ENCODE measurements at places on chromosomes 11 and 22.

GRCh38 chr22:38077096-38077495 lies 6.9 kb downstream of the SLC16A8 start:
- DNase-seq: no peak

GRCh38 chr11:24064309-24064903 lies 432.4 kb upstream of the LUZP2 start:
- DNase-seq: no peak

DNA sequence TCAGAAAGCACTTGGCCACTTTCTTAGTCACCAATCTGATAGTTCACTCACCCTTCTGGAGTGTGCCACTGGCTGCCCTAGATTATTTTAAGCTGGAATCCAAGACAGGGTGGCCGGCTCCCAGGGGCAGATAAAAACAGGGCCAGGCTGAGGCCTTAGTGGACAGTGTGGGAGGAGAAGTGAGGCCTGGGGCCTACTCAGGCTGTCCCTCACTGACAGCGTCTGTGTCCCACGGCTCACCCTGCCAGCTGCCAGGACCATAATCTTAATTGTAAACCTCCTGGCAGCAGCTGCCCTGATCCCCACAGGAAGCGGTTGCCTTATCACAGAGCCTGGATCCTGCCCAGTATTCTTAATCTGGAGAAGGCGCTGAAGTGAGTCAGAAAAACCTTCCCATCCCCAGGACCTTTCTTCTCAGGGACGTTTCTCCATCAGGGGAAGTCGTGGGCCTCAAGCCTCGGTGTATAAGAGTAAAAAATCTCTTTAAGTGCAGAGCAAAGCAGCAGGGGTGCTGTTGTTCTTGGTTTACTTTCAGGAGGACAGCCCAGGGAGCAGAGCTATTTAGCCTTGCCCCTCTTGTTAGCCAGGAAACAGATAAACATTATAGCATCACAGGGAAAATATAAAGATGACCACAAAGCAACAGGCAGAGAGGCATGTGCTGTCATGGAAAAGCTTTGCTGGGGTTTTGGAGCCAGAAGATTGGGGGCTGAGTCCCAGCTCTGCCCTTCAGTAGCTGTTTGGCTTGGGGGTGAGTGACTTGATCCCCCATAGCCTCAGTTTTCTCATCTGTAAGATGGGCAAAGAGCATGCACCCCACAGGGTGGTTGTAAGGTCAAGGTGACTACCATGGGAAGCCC lies 39.6 kb downstream of the TSPAN18 start:
- no peak for DNase-seq

DNA sequence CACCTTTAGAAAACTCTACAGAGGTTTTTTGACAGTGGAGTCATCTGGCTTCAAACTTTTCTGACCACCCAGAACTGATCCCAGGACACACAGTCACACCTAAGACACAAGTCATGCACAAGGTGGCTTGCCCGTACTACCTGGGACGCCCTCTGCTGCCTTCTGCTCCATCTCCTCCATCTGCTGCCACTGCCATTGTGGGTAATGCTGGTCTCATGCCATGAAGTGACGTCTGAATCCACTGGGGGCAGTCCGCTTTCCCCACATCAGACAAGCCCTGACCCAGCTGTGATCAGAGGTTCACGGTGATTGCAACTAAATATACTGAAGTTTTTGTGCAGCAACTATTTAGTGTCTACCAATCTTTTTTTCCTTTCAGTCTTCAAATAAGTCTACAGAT lies 5.4 kb upstream of the NDUFS8 start:
- no peak for DNase-seq

- no peak for DNase-seq
These were observed 262.7 kb downstream of the ETS1 start for GRCh38 chr11:128324531-128325141.

DNA sequence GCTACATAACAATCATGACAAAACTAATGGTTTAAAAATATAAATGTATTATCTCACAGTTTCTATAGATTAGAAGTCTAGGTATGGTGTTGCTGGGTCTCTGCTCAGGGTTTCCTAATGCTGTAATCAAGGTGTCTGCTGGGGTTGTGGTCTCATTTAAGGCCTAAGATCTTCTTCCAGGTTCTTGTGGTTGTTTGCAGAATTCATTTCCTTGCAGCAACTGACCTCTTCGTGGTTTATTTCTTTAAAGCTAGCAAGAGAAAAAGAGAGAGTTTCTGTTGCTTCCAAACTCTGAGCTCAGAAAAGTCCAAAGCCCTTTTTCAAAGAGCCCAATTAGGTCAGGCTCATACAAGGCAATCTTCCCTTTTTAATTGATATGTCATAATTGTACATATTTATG lies 452.7 kb upstream of the CCDC179 start:
- no peak for DNase-seq

DNA sequence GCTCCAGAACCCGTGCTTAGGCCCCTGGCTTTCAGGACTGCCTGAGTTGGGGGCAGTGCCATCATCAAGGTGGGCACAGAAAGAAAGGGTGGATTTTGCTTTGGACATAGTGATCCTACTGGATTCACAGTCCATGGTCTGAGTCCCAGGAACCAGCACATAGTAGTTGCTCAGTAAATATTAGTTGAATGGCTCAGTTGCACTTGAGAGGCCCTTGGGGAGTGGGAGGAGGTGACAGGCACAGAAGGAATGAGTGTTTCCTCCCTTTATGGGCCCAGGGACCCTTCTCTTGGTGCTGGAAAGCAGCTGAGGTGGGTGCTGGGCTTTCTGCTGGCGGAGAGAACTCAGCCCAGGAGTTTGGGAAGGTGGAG lies 16.6 kb downstream of the ARHGEF17 start:
- no peak for DNase-seq

- no peak for DNase-seq
These were observed 24.1 kb upstream of the ANO1 start for GRCh38 chr11:70054004-70054403.

- no peak for DNase-seq
These were observed at the start of gene IGSF22 for GRCh38 chr11:18726040-18726439. Gene IGSF22, minus strand, starts transcription at chr11:18726188. Its CDS starts 1,952 bp downstream, at chr11:18724236.

Data from kidney tubule cell (primary cell).